ENCODE measurements at places on chromosomes 16 and 17. TPM values are rescaled to one million over a fixed set of nuclear protein-coding genes. Genes with fewer than 3 reads are reported as not detected.

DNA sequence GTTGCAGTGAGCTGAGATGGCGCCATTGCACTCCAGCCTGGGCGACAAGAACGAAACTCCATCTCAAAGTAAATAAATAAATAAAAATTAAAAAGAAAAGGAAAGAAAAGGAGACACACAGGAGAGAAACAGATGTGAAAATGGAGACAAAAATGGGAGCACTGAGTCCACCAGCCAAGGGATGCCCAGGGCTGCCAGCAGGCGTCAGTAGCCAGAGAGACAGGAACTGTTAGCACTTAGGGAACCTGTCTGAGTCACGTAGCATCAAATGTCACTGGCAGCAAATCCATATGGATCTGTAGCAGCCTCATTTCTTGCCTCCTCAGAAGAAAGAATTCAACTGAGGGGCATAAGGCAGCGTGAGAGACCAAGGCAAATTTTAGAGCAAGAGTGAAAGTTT is 79.7 kb downstream of the CYLD start:
- H3K27me3 ChIP-seq = no peaks in the 10 kb centered on the region
- no peak overlapping the region for H3K27ac ChIP-seq
- DNase-seq = no peak
- no peaks in the 10 kb centered on the region for H3K36me3 ChIP-seq

- H3K36me3 ChIP-seq = no peaks in the 10 kb centered on the region
- H3K4me3 ChIP-seq = no peak overlapping the region
- H3K27ac ChIP-seq = no peak overlapping the region
- no peaks in the 10 kb centered on the region for H3K4me1 ChIP-seq
- no peaks in the 10 kb centered on the region for H3K27me3 ChIP-seq
Measured at GRCh38 chr17:73224237-73224636, 31.4 kb downstream of the COG1 start.

Gene NPIPB2
- 20.3 TPM for total RNA-seq

Gene XYLT2
- total RNA-seq = 27.5 TPM

GRCh38 chr17:69856946-69857345 is 218.1 kb upstream of the KCNJ16 start:
- no peaks in the 10 kb centered on the region for H3K4me1 ChIP-seq
- no peaks in the 10 kb centered on the region for H3K27me3 ChIP-seq
- H3K36me3 ChIP-seq = no peaks in the 10 kb centered on the region
- DNase-seq = no peak
- H3K4me3 ChIP-seq = no peak overlapping the region
- no peak overlapping the region for H3K27ac ChIP-seq

Gene HOXB3
- total RNA-seq = 36.7 TPM

DNA sequence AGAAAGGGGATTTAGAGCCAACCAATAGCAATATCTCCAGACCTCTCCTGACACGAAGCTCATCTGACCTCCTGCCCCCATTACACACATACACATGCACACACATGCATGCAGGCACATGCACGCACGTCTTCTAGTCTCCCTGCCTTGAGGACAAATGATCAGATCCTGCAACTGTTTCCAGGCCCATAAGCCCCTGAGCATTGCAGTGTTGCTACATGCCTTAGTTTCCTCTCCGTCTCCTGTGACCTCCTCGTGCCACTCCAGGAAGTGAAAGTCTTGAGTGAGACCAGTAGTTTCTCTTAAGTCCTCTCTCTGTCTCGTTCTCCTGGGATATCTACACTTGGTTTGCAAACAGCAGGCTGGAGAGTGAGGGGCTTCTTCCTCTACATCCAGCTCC is 8.2 kb downstream of the CIITA start:
- H3K4me1 ChIP-seq = no peaks in the 10 kb centered on the region
- H3K27me3 ChIP-seq = no peaks in the 10 kb centered on the region
- no peak overlapping the region for H3K4me3 ChIP-seq
- H3K27ac ChIP-seq = no peak overlapping the region

- peaks cover 5% of the 10 kb centered on the region for H3K4me1 ChIP-seq
- no peaks in the 10 kb centered on the region for H3K27me3 ChIP-seq
- no peak for DNase-seq
- peak overlapping the region; percentile 67 for H3K27ac ChIP-seq
- no peaks in the 10 kb centered on the region for H3K36me3 ChIP-seq
Measured at GRCh38 chr16:75065521-75066149, 50.9 kb downstream of the LDHD start.

Gene TMEM100
- total RNA-seq = 20.3 TPM

- no peak overlapping the region for H3K4me3 ChIP-seq
- H3K4me1 ChIP-seq = no peaks in the 10 kb centered on the region
- no peak for DNase-seq
- no peaks in the 10 kb centered on the region for H3K27me3 ChIP-seq
Measured at GRCh38 chr16:49010396-49010795, 271.2 kb downstream of the CBLN1 start.

Gene OTOP3
- not detected for total RNA-seq

Gene C16orf92
- not detected for total RNA-seq

Gene RNU2-1
- total RNA-seq = not detected

DNA sequence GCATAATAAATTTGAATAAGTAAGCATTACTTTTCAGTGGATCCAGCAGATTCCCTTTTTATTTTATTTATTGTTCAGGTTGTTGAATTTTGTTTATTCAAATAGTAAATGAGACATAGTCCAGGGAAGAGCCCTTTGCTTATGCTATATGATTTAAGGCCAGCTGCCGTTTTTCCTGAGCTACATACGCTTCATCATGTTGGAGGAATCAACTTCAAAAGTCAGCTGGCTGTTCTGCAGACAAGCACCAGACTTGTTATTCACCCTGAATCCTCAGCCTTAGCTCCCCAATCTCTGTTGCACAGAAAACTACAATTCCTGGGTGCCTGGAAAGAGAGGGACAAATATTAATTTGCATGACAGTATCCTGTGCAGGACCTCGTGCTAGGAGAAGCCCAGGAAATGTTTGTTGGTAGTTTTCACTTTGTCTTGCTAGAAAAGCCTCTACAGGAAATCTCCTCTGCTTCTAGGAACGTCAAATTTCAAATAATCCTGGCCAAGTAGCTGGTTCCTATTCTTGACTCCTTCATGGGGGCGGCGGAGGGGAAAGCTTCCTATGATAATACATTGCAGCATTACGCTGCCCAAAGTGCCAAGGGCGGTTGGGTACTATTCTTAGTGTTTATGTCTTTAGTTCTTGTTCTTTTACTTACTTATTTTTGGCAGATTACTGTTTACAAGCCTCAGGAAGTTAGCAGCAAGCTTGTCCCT is 101.6 kb downstream of the PRKCA start:
- no peak overlapping the region for H3K27ac ChIP-seq
- H3K36me3 ChIP-seq = no peaks in the 10 kb centered on the region
- H3K27me3 ChIP-seq = no peaks in the 10 kb centered on the region
- H3K4me3 ChIP-seq = no peak overlapping the region
- H3K4me1 ChIP-seq = no peaks in the 10 kb centered on the region
- no peak for DNase-seq
